NCI-H460 (cell line): ENCODE measurements at places on chromosomes 3 and 15. TPM values are rescaled to one million over a fixed set of nuclear protein-coding genes. Genes with fewer than 3 reads are reported as not detected.

DNA sequence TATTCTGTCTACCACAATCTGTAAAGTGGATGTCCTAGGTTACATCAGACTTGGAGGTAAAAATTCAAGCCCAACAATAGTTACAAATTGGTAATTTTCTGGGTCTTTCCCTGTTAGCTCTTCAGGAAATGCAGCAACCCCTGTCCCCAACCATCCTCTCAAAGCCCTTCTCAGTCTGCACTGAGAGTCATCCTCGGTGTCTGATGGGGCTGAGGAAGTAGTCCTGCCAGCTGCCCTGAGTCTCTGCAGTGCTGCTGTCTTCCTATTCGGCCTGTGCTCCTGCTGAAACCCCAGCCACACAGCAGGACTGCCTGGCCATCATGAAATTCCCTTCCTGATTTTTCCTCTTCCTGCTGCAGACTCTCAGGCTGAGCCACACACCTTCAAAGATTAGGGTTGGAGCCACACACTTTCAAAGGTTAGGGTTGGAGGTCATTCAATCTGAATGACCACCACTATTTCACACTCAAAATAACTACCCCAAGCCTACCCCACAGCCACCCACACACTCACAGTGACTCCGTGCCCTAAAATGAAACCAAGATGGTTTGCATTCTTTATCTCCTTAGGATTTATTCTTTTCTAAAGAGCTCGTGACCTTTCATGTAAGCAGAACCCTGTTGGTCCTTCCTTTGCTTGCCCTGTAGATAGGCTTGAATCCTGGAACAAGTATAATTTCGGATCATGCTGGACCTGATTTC is 17.6 kb downstream of the TRIM42 start:
- DNase-seq = no peak

DNA sequence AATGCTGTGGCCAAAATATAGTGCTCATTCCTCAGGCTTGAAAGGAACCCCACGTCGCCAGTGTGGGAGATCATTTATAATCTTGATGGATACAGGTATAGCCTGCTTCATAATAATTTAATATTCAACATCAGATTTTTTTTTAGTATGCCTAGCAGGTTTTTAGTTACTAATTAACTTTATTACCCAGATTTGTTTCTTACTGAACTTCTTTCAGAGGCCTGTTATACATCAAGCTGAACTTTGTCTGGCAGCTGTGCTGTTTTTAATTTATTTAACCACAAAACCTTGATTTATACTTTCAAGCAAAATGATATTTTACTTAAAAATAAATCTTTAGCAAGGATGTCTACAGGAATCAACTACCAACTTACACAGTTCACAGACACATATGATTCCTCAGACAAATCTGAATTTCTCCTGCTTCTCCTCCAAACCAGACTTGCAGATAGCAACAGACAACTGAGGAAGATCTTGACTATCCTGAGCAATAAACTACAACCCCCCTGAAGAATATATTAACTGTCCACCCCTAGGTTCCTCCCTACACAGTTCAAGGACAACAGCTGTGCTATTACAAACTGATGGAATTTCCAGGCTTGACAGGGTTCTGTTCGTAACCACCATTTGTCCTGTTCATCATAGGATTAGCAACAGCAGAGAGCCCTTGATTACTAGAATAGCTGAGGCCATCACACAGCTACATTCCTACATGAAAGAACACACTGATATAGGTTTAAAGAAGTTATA is 610 bp downstream of the MAP4 start:
- DNase-seq = no peak

DNA sequence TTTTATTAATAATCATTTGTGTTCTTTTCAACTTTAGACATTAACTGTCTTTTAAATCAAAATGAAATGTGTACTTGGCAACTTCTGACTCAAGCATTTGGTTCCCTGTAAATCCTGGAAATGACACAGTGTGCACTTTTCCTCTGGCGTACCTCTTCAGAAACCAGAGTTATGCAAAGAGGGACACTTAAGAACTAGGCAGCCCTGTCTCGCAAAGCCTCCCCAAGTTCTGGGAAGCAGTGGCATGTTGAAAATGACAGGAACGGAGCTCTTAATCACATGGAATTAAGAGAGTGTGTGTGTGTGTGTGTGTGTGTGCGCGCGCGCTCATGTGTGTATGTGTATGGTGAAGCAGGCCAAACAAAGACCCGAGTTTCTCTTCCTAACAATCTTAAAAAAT is 707.4 kb downstream of the MECOM start:
- no peak for DNase-seq

The SPATA12 gene
- 0.12 TPM in 1 of 2 replicates, not detected in the other for total RNA-seq

- DNase-seq = no peak
Observed at GRCh38 chr3:196754091-196754981, 14.7 kb downstream of the PAK2 start.

The TGM5 gene
- total RNA-seq = not detected in 2 replicates

DNA sequence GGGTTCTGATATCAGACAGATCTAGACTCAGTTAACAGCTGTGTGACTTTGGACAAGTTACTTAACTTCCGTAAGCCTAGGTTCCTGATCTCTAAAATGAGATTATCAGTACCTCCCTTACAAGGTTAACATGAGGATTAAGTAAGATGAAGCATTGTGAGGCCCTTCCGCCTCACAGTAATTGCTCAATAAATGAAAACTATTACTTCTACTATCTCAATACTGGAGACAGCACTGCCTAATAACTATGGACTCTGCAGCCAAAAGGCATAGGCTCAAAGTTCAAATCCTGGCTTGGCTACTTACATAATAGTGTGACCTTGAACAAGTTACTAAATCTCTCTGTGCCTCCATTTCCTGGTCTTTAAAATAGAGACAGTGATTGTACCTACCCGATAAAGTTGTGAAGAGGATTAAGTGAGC is 82.0 kb upstream of the ATP11B start:
- DNase-seq = no peak

DNA sequence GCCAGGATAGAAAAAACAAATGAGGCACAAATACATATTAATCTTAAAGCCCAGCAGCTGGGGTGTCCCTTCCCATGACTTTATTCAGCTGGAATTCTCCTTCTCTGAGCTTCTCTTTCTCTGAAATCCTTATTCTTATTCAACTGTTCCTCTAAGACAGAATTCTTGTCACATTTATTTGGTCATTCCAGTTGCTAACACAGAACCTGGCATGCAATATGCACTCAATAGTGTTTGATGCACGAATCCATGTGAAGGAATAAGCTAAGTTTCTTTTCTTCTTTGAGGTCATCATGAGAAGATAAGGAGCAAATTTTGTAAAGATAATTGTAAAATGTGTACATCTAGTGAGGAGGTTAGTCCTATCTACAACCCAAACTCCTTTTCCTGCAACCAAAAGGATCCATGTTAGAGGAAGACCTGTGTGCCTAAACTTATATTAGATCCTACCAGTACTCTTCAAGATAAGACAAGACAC is 154.2 kb upstream of the KCNMB2 start:
- DNase-seq = no peak

GRCh38 chr3:197028728-197029510 is 698 bp downstream of the MELTF start:
- no peak for DNase-seq

- no peak for DNase-seq
Observed at GRCh38 chr15:66452971-66453580, 44.5 kb downstream of the SNAPC5 start.

DNA sequence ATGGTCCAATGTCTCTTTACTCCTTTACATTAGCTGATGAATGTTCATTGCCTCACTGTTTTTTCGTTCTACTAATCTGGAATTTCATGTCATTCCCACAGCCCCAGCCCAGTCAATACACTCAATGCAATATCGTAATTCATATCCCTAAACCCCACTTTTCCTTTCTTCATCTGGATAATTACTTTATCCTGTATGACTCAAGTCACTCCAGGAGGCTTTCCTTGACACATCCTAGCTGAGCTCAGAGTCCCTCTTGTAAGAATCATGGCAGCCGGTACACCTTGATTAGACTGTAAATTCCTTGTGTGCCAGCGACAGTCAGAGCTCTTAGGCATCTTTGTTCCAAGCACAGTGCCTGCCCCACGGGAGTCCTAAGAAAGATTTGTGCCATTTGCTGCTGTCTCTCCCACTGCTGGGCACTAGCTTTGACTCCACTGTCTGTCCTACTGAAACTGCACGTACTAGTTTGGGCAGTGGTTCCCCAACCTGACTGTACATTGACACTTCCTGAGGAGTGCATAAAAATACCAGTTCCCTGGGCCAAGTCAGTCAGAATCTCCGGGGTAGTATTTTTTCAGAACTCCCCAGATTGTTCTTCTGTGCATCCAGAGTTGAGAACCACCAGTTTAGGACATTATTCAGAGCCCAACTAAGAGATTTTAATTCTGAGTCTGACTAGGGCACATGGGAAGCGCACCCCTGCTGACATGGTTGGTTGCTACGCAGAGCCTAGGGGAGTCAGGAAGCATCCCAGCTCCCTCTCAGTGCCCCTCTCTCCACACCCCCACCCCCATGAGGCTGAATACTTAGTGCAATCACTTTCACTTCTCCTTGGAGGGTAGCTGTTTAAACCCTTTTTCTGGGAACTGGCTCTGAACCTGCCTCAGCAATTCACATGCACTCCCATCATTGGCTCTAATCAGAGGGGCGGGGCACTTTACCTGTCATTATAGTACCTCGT is 19.5 kb upstream of the C3orf70 start:
- no peak for DNase-seq

DNA sequence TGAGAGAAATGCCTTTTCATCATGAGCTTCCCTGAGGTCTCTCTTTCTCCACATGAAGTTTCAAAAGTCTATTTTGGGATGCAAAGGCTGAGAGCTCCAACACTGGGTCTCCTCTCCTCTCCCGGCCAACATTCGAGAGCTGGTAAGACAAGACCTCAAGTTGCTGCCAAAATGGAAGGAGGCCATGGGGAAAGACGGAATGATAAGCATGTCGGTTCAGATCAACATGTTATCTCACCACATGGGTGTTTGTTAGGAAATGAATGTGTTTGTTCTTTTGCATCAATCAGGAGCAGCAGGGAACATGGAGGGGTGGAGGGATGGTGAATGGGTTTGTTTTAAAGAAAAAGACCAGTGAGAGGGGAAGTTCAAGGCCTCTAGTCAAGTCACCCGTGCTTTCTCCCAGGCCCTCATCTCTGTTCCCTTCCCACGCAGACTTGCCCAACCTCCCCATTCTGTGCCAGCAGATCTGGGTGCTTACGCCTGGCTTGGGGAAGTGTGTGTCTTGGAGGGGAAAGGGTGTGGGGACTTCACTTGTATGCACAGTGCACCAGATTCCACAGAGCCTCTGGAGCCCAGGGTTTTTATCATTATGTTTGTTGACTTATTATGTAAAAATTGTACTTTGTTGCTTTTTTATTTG is 23.5 kb upstream of the ATP10A start:
- no peak for DNase-seq

- DNase-seq = no peak
Observed at GRCh38 chr15:85722374-85723152, 72.2 kb downstream of the KLHL25 start.

The PTPRG gene
- total RNA-seq = 24.9 and 25.5 TPM in 2 replicates

- no peak for DNase-seq
Observed at GRCh38 chr15:88697276-88697675, 58.5 kb downstream of the ISG20 start.

DNA sequence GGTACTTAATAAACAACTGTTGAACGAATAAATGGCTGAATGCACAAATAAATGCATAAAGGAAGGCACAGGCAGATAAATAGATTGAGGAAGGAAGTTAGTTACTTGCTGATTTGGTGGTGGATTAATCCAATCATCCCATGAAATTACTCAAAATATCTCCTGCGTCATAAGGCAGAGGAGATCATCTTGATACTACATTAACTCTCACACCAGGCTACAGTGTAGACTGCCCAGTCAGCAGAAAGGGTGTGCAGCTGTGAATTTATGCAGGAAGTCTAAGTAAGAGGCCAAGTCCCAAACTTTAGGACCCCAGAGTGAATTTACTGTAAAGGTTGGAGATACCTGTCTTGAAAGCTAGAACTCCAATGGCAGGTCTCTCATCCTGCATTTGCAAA is 38.6 kb downstream of the PRICKLE2 start:
- DNase-seq = no peak

The PFKFB4 gene
- 5.7 and 6.8 TPM in 2 replicates for total RNA-seq

DNA sequence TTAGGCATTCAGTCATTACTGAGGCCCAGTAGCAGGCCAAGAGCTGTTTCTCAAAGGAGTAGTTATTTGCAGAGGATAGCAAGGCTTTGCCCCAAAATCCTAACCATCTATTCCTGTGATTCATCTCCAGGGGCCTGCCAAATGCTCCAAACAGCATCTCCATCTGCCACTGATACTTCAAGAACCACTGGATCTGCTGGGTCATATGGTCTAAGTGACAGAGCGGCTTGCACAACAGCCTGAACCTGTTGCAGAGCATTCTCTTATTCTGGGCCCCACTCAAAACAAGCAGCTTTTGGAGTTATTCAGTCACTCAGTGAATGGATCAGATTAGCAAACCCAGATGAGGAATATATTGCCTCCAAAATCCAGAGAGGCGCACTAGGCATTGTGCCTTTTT is 68.8 kb upstream of the ALDH1A3 start:
- no peak for DNase-seq

- no peak for DNase-seq
Observed at GRCh38 chr15:28909958-28910500, 24.3 kb downstream of the APBA2 start.

The ASB14 gene
- 0.05 TPM in 1 of 2 replicates, not detected in the other for total RNA-seq

The SELENOK gene
- 25.0 and 35.3 TPM in 2 replicates for total RNA-seq

DNA sequence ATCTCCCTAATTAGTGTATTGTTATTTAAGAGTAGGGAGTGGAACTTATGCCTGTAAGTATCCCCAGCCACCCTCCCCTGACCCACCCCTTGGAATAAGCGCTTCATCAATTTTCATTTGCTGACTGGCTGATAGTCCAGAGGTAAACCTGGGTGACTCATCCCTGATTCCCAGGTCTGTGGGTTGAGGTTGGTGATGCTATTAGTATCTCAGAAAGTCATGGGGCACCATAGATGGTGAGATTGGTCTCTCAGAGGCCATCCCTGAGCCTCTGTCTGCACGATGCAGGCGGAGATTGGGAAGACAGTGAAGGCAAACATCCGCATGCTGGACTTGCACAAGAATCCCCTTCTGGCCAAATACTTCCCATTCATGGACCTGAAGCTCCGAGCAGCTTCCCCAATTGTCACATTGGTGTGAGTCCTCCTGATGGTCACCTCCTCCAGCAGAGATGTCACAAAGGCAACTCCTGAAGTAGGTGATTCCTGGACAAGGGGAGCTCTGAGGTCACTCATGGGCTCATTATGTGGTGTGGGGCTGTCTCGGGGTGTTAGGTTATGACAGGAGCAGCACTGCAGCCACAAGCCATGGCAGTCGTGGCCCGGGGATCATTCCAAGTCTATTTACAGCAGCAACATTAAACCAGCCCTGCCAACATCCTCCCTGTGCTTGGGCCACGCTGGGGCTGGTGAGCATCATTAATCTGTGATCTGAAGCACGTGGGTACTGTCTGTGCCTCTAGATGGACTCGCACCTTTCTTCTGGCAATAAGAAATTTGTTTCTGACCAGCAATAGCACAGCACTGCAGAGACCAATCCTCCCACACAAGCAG is 6.8 kb upstream of the TXNRD3 start:
- DNase-seq = no peak

GRCh38 chr15:59657635-59658125 is 365 bp upstream of the GTF2A2 start:
- DNase-seq = no peak

GRCh38 chr15:32669896-32670611 is 28.5 kb downstream of the SCG5 start:
- no peak for DNase-seq
